ENCODE measurements at places on chromosomes 4 and X.

GRCh38 chrX:138411048-138411447 is 300.5 kb downstream of the FGF13 start:
- no peak for DNase-seq

GRCh38 chr4:57190601-57191481 is 80.7 kb upstream of the IGFBP7 start:
- peak; percentile 63 for DNase-seq

DNA sequence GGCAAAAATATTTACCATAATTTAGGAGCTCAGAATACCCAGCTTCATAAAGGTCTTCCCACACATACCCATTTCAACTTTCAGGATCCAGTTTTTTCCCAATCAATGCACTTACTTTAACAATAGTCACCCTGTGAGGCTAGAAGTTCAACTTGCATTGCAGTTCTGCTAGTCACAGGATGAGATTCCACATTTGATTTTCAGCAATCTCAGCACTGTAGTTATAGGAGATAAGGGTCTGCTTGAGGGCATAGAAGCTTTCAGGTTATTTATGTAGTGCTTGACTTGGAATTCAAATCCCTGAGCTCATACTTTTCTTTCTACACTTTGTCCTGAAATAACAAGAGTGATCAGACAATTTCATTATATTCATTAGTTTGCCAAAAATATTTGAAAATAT is 78.3 kb upstream of the IL2 start:
- no peak for DNase-seq

GRCh38 chrX:119617517-119618164 is 11.4 kb upstream of the NKRF start:
- DNase-seq: peak; percentile 50

GRCh38 chr4:31272331-31273061 is 552.3 kb downstream of the PCDH7 start:
- no peak for DNase-seq
